ENCODE measurements at places on chromosomes 5 and 9.

DNA sequence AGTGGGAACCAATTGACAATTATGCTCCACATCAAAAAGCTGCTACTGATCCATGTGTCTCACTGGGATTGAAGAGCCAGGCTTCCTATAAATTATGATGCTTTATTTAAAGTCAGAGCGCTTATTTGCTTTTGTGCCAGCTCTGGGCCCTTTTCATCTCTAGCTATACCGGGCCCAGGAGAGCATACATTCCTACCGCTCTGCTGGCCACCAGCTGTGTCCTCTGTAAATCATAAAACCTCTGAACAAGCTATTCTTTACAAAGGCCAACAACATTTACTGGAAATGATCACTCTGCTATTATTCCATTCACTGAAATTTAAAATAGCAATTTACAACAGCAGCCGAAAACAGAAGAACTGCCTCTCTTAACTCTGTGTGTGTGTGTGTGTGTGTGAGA lies 86.6 kb downstream of the ZNF608 start:
- H3K27ac ChIP-seq: no peak overlapping the region

DNA sequence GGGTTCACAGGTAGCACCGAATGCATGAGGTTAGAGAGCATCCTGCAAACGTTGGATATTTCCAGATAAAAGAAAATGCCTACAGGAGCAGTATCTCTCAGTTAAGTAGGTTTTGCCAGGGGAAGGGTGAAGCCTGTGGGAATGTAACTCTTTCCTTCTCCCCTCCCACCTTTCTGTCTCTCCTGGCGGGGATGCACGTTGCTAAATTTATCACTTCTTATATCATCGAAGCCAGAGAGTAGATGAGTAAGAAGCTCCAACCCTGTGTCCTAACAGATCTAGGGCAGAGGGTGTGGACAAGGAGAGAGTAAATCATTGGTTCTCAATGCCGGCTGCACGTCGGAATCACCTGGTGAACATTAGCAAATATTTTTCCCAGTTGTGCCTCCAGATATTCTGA lies 457.5 kb downstream of the ENC1 start:
- no peaks in the 10 kb centered on the region for H3K4me1 ChIP-seq
- no peak overlapping the region for H3K4me3 ChIP-seq
- no peak for DNase-seq
- H3K27ac ChIP-seq: no peak overlapping the region
- no peaks in the 10 kb centered on the region for H3K36me3 ChIP-seq

DNA sequence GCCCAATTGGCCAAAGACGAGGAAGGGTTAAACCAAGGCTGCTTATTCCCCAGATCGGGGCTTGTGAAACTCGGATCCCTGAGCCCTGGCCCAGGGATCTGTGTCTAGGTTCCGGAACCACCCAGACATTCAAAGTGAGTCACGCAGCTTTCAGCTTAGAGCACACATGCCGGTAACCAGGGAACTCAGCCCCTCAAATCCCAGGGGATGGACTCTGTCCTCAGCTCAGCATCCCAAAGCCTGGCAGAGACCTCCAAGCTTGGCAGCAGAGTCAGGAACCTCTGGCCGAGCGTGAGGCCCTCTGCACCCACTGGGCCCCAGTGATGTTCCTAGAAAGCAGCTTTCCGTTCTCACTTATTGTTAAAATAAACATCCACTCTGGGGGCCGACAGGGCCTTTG lies 5.1 kb downstream of the PNPLA7 start:
- no peak overlapping the region for H3K4me3 ChIP-seq
- peaks cover 39% of the 10 kb centered on the region for H3K4me1 ChIP-seq
- H3K27ac ChIP-seq: no peak overlapping the region
- peaks cover 11% of the 10 kb centered on the region for H3K36me3 ChIP-seq

GRCh38 chr9:5764130-5764868 lies 68.6 kb downstream of the ERMP1 start:
- no peak overlapping the region for H3K4me3 ChIP-seq
- peaks cover 93% of the 10 kb centered on the region for H3K36me3 ChIP-seq
- no peak overlapping the region for H3K27ac ChIP-seq
- no peak for DNase-seq
- H3K4me1 ChIP-seq: peaks cover 10% of the 10 kb centered on the region

DNA sequence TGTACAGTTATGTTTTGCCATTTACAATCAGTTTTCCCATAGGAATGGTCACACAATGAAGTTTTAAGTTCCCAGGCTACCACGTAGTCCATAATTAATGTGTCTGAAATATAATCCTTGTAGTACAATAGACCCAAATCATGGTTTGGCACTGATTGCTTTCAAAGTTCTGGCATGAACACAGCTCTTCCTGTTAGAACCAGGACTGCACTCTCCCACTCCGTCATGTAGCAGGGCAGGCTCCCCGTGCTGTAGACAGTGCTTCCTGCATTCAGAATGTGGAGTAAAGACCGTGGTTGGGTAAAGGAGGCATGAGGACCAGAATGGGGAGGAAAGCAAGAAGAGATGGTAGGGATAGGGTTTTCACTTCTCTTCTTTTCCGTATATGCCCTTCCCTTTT lies 4.0 kb downstream of the SEC61B start:
- H3K4me1 ChIP-seq: peaks cover 38% of the 10 kb centered on the region
- DNase-seq: no peak
- peaks cover 85% of the 10 kb centered on the region for H3K36me3 ChIP-seq
- H3K4me3 ChIP-seq: no peak overlapping the region
- no peak overlapping the region for H3K27ac ChIP-seq
- no peaks in the 10 kb centered on the region for H3K27me3 ChIP-seq

DNA sequence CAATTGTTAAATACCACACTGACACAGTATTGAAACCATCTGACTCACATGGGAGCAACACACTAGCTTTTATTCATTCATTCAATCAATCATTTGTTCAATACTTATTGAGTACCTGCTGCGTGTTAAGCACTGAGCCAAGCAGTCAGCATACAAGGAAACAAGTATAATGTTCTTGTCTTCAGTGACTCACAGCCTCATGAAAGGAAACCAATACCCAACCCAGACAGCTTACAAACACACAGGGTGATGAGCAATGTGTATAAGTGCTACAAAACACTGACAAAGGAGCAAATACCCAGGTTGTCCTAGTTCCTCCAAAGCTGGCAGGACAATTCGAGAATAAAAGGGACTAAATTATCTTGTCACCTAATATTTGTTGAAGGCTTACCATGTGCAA lies 67.6 kb upstream of the RASEF start:
- no peak for DNase-seq
- no peaks in the 10 kb centered on the region for H3K27me3 ChIP-seq
- no peaks in the 10 kb centered on the region for H3K36me3 ChIP-seq
- no peak overlapping the region for H3K4me3 ChIP-seq
- no peak overlapping the region for H3K27ac ChIP-seq

DNA sequence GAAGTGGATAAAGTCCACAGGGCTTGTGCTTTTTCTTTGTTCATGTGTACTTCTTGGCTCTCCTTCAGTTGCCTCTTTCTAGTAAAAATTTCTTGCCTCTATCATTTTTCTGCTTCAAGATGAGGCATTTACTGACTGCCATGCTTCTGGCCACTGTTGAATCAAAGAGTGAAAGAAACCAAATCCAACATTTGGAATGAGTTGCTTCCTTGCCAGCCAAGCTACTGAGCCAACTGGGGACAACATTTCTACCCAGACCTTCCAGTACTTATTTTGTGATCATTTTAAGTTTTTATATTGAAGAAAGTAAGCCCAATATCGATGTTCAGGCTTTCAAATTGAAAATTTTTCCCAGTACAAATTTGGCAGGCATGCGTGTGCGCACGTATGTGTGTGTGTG lies 73.2 kb downstream of the SNCAIP start:
- no peak for DNase-seq
- H3K4me1 ChIP-seq: no peaks in the 10 kb centered on the region
- no peaks in the 10 kb centered on the region for H3K36me3 ChIP-seq
- no peak overlapping the region for H3K27ac ChIP-seq
- no peak overlapping the region for H3K4me3 ChIP-seq
- peaks cover 2% of the 10 kb centered on the region for H3K27me3 ChIP-seq

GRCh38 chr5:63128018-63128417 lies 549.4 kb downstream of the LRRC70 start:
- no peaks in the 10 kb centered on the region for H3K36me3 ChIP-seq
- no peak overlapping the region for H3K4me3 ChIP-seq
- no peak for DNase-seq
- no peaks in the 10 kb centered on the region for H3K27me3 ChIP-seq

DNA sequence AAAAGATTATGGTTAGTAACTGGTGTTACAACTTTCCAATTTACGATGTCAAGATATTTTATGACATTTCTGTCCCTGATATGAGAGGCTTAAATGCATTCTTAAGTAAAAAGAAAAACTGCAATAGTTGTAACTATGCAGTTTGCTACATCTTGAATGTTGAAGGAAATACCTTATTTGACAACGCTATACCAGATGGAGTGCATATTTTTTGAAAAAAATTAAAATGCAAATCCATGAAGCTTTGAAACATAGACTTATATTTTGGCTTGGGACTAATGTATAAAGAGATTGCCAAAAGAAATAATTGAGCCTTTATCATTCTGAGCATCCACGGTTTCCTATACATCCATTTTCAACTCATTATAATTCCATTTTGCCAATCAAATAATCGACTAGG lies 579.4 kb downstream of the TAF11L14 start:
- no peaks in the 10 kb centered on the region for H3K36me3 ChIP-seq
- H3K27ac ChIP-seq: no peak overlapping the region
- H3K4me3 ChIP-seq: no peak overlapping the region
- DNase-seq: no peak
- H3K4me1 ChIP-seq: no peaks in the 10 kb centered on the region

DNA sequence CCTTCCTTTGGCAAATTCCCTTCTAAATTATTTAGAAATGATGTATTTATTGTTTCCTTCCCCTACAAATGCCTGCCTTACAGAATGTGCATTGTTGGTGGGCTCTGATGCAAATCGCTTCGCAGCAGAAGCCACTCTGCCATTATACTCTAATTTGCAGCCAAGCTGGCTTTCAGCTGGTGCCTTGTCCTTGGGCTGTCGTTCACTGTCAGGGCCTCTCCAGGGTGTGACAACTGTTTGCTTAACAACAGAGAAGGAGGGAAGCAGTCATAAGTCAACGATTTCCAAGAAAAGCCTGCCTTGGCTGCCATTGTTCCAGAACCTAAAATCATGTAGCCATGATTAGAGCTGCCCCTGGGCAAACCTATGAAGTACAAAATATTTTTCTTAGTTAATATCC lies 260.1 kb upstream of the RGMB start:
- H3K27ac ChIP-seq: no peak overlapping the region
- H3K4me1 ChIP-seq: no peaks in the 10 kb centered on the region
- peaks cover 5% of the 10 kb centered on the region for H3K27me3 ChIP-seq
- no peaks in the 10 kb centered on the region for H3K36me3 ChIP-seq

DNA sequence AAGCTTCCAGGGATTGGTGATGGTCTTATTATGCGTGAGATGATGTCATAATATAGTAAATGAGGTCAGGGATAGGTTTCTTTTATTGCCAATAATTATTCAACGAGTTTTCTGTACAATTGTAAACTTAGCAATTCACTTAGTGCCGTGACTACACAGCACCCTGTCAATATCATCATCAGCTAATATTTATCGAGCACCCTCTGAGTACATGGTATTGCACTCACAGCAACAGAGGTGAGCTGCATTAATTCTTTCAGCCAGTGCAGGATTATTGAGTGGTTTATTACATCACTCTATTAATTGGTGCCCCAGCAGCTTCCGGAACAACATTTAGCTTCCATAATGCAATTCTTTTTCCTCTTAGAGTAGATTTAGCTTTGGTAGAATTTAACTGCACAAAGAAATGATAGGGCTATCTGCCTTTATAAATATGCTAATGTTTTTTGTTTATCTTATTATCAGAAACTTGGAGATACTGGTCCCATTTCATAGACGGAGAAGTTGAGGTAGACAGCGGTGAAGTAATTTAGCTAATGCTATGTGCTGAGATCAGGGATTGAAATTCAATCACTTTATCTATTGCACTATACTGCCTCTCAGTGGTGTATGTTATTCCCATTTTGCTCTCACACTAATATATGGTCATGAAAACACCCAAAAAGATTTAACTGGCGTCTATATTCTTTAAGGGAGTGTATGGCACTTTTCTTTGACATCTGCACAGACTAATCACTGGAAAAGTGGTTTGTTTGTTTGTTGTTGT lies 726.1 kb upstream of the WWC1 start:
- H3K27me3 ChIP-seq: no peaks in the 10 kb centered on the region
- H3K4me3 ChIP-seq: no peak overlapping the region
- H3K27ac ChIP-seq: no peak overlapping the region
- no peaks in the 10 kb centered on the region for H3K4me1 ChIP-seq
- DNase-seq: no peak

DNA sequence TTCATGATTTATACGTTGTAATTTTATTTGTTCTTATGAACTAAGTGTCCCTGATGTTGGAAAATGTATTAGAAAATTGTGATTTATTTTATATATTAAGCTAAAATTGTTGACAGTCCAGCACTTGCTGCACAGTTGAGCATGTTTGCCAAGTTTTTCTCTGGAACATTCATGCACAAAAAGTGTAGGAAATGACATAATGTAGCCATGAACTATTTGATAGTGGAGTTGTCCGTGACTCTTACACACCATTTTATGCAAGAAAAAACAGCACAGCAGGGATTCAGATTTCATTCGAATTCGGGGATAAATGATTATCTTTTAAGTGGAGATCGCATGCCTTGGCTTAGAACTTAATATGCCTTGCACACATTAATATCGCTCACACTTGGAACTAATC lies 708.6 kb upstream of the WWC1 start:
- no peaks in the 10 kb centered on the region for H3K4me1 ChIP-seq
- H3K36me3 ChIP-seq: no peaks in the 10 kb centered on the region
- H3K4me3 ChIP-seq: no peak overlapping the region
- no peak for DNase-seq
- no peak overlapping the region for H3K27ac ChIP-seq

DNA sequence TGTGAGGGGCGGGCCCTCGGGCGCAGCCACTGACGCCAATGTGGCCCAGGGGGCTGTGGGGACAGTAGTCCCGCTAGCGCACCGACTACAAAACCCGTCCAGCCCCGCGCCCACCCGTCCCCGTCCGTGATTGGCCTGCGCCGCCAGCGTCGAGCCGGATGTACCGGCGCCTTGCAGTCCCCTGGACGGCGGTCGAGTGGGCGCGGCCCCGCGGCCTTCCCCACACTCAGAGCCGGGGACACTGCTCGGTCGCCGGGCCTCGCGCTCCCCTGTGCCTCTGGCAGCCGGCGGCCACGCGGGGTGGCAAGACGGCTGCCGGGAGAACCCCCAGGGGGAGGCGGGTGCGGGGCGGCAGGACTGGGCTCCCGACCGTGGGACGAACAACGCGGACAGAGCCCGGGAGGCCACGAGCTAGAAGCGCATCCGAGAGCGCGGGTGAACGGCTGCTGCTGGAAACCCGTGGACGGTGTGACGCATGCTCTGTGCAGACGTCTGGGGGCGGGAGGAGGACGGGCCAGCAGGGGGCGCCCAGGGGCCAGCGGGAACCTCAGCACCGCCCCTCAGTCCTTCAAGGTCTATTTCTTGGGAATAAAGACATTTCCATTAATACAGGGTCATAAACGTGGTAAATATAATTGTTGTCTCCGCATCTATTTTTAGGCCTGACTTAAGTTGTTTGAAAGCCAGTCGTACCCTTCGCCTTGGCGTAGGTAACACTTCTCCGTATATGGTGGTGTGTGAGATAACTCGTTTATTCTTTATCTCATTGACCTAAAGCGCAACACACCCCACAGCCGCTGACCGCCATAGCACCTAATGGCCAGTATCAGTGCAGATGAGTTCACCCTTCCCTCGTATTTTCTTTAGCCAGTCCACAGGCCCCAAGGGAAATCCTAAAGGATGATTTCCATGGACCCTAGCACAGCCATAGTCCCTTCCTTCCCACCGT lies 629 bp upstream of the BICD2 start:
- DNase-seq: peak; percentile 97
- H3K4me3 ChIP-seq: peak overlapping the region; percentile 90
- H3K27ac ChIP-seq: peak overlapping the region; percentile 95
- no peaks in the 10 kb centered on the region for H3K27me3 ChIP-seq

Data from activated B cell treated with CpG ODN at 0.5 μM for 24 hours (primary cell).